NCI-H2081 treated with DMSO at 0.1 percent for 48 hours (cell line): ENCODE measurements at places on chromosomes 16 and 17.

DNA sequence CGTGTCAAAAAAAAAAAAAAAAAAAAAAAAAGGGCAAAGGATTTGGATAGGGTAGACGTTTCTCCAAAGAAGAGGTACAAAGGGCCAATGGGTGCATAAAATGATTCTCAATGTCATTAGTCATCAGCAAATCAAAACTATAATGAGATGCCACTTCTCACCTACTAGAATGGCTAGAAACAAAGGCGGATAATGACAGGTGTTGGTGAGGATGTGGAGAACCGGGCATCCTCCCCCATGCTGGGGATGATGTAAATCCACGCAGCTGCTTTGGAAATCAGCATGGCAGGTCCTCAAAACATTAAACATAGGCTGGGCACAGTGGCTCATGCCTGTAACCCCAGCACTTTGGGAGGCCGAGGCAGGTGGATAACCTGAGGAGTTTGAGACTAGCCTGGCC, 9.4 kb downstream of the ITGAX start:
- no peak for DNase-seq

- DNase-seq: no peak
Observed at GRCh38 chr16:1687427-1688316, 9.6 kb downstream of the JPT2 start.

- DNase-seq: no peak
Observed at GRCh38 chr16:14475370-14476139, 154.5 kb downstream of the PARN start.

DNA sequence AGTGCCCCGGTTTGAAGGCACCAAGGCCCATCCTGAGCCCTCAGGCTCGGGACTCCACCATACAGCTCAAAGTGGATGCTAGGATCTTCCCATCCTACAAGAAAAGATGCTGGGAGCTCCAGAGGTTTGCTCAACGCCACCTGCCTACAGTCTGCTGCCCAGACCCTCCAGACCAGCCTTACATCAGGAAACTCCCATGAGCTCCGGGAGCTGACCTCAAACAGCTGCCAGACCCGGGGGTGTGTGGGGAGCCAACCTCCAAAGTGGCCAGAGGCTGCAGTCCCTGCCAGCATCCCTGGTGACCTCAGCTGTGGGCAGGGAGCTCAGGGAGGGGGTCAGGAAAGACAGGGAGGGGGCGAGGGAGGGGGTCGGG, 43.8 kb downstream of the C16orf82 start:
- DNase-seq: no peak

DNA sequence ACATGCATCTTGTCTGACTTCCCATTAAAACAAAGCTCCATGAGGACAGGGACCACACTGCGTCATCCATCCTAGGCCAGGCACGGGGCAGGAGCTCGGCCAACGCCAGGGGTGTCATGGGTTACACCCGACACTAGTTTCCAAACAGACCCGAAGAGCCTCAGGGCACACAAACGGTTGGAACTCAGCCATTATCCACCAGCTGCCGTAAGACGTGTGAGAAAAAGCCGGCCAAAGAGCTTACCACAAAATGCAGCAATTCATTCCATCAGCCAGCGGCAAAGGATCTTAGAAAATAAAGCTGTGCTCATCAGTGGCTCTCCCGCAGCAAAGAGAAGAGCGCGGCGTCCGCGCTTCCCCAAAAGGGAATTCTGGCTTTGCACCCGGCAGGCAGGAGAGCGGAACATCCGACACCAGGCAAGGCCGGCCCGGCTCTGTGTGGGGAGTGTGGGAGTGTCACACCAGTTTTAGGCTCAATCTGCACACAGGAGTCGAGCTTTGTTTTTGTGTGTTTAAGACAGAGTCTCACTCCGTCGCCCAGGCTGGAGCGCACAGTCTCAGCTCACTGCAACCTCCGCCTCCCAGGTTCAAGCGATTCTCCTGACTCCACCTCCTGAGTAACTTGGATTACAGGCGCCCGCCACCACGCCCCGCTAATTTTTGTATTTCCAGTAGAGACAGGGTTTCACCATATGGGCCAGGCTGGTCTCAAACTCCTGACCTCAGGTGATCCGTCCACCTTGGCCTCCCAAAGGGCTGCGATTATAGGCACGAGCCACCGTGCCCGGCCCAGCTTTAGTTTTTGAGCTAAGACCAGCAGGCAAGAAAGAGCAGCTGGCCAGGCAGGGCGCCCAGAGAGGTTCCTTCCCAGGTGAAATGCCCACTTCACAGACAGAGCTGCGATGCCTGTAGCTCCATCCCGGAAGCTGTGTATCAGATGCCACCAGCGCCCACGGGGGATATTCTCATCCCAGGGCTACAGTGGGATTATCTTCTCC, 1.5 kb downstream of the SLC38A8 start:
- no peak for DNase-seq
